ENCODE measurements at places on chromosomes 7 and 10.
A peak's percentile ranks its signal among the peaks of the same experiment; 100 is the strongest.

DNA sequence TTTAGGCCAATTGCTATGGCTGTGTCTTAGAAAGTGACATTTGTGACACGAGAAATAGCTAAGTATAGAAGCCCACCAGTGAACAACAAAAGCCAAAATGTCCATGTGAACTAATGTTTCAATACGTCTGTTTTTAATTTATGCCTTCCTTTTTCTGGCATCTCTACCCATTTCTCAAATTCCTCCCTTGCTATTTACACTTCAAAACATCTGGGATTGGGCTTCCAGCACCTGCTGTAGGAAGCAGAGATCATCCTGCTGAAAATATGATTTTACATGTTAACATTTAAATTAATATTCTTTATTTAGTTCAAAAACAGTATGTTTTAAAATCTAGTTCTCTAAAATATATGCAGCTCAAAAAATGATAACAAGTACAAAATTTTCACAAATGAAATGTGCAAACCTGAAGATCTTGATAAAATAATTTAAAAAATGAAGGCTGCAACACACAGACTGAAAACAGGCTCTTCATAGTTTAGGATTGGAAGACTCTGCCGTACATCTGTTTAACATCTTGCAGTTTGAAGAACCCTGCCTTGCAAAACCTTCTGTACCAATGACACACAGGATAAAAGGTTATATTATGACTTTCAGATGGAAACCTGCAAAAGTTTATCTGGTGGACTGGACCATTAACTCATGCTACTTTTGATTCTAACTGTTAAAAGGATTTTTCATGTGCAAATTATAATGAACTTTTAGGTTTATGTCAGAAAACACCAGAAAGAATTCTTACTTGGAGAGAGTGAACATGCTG lies 408.4 kb downstream of the SUGCT start:
- no peak for DNase-seq

DNA sequence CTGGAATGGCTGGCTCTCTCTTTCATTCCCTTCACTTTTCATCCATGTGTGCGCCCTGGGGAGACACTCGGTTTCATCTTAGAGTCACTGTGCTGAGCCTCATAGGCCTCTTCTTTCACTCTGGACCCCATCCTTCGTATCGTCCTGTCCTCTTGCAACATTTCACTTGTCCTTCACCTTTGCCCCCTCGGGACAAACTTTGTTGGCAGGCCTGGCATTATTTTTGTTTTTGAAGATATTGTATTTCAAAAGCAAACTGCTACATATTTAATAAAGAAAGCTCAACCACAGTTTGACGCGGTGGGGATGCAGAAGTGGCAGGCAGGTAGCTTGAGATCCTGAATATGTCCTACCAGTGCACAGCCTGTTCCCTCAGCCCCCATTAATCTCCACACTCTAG lies 36.6 kb downstream of the HIPK2 start:
- DNase-seq = no peak

- DNase-seq = peak; percentile 42
These were observed 3.7 kb downstream of the AGR2 start for GRCh38 chr7:16801111-16801542.

- no peak for DNase-seq
These were observed 15.5 kb upstream of the STEAP4 start for GRCh38 chr7:88322151-88322550.

DNA sequence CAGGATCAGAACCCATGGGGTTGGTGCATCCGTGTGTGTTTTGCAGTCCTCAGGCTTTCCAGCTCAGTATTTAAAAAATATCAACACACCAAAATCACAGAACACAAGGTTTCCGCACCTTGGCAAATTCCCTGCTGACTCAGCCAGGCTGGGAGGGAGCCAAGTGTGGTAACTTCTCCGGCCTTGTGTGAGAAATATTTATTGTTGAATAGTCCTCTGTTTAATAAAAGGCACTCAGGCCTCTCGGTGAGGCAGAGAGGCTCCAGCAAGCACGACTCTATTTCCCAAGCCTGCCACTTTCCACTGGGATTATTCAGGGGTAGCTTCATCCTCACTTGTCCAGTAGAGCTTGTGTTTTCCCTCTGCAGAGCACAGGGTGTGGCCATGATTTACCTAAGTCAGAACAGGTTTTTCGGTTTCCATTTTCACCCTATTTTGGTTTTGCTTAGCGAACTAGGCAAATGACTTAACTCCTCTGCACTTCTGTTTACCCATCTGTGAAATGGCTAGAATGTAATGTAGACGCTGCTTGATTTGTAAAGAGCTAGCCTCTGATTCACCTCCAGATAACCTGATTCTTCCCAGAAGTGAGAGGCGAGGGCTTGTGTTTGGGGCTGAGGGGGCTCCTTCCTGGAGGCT lies 13.0 kb upstream of the CHST15 start:
- DNase-seq = no peak

DNA sequence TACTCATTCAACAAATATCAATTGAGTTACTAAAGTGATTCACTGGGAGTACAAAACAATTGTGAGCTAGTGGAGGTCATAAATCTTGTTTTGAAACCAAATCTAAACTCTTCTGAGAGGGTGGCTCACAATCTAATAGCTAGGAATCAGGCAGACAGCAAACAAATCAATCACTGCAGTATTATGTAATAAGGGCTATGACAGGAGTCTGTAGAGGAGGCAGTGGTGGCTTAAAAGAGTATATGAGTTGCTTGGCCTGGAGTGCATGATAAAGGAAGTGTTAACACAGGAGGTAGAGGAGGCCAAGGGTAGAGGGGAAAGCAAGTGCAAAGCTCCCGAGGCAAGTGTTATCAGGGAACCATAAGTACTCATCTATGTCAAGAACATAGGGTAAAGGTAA lies 16.5 kb downstream of the MYPN start:
- no peak for DNase-seq

DNA sequence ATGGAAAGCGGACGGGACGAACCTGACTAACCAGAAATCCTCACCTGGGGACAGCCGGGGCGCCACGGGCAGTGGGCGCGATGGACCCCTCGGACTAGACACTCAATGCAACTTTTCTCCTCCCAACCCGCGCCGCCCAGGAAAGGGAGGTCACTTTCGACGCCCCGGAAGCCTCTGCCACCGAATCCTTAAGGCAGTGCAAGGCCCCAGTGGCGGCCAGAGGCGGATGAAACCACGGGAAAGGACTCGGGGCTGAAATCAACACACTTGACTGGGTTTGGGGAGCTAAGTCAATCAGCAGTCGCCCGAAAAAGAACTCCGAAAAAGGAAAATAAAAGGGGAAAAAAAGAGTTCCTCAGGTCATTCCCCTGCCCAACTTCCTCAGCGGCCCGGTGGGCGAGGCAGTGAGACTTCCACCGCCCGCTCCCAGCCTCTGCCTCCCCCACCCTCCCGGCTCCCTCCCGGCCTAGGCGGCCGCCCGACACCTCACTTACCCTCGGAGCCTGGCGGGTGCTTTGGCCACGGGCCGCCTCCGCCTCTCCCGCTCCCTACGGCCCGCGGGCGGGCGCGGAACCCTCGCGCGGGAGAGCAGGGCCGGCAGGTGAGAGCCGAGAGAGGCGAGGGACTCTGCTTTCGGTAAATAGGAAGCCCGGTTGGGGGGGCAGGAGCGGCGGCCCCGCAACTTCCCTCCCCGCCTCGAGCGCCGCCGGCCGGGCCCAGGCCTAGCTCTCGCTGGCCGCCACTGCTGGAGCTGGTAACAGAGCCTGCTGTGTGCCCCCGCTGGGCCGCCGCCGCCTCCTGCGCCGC lies 518 bp downstream of the WAPL start:
- DNase-seq = peak; percentile 81

GRCh38 chr7:121961089-121961867 lies 88.3 kb downstream of the PTPRZ1 start:
- peak; percentile 53 for DNase-seq

GRCh38 chr10:97428572-97428981 lies 2.6 kb downstream of the PGAM1 start:
- no peak for DNase-seq

- DNase-seq = no peak
These were observed 101.4 kb downstream of the TBXAS1 start for GRCh38 chr7:139930286-139930965.

DNA sequence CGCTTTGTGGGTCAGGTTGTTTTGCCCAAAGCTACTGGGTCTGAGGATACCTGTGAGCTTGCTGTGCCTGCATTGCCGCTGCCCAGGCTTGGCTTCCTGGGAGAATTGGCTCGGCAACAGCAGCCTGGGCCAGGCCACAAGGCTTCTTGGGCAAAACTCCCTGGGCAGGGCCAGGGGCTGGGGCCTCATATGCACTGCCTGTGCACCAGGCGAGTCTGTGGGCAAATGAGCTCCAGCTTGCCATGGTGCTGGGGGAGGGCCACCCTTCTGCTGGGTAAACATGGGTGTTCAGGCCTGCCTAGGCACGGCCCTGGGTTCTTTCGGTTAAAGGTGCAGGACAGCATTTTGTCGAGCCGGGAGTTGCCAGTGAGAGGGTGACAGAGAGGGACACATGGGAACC lies 19.4 kb downstream of the ZMIZ1 start:
- DNase-seq = no peak

GRCh38 chr7:2545746-2546425 lies 9.4 kb downstream of the BRAT1 start:
- DNase-seq = no peak

GRCh38 chr10:28291881-28292297 lies 11.0 kb downstream of the MPP7 start:
- peak; percentile 32 for DNase-seq

DNA sequence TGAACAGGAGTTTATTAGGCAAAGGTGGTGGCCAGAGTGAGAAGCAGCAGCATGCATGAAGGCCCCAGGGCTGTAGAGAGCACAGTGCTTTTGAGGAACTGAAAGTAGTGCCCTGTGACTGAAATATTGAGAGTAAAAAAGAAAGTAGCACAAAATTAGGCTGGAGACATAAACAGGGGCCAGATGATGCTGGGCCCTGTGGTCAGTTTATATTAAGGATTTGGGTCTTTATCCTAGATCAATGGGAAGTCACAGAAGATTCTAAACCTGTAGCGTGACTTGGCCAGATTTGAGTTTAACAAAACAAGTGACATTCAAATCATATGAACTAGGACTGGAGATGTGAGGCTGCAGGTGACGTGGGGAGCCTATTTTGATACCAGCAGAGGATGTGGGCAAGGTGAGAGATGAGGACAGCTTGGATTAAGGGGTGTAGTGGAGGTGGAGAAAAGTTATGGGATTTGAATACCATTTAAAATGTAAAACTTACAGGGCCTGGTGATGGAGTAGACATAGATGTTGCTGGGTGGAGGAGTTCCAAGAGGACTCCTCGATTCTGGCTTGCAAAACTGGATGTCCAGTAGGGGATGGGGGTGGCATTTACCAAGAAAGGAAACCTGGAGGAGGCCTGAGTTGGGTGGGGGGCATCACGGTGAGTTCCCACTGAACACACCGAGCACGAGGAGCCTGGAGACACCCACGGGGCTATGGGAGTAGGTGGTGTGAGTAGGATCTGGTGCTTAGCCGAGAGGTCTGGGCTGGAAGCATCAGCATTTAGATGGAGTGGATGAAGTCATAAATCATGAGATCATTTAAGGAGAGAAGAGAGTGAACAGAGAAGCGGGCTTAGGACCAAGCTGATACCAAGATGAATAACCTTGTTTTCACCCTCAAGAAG lies 52.8 kb downstream of the HHEX start:
- DNase-seq = no peak

GRCh38 chr10:12484002-12484918 lies 134.9 kb downstream of the CAMK1D start:
- no peak for DNase-seq

GRCh38 chr7:128714701-128715495 lies 24.3 kb upstream of the CALU start:
- no peak for DNase-seq

DNA sequence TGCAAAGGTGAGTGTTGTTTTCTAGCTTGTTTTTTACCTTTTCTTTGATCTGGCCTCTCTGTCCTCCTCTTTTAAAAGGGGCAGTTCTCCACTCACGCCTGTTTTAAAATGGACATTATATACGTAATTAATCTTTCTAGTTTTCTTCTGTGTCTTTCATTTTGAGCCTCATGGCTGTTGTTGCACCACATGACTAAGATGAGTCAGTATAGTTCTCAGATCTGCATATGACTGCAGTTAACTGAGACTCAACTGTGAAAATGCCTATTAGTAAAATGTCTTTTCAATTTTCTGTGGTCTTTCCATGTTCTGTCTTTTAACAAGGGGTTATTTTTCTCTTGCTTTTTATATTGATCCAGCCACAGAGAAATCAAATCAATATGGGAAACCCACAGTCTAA lies 296.1 kb downstream of the CDK14 start:
- DNase-seq = no peak

GRCh38 chr7:21125297-21125696 lies 302.6 kb upstream of the SP4 start:
- no peak for DNase-seq

DNA sequence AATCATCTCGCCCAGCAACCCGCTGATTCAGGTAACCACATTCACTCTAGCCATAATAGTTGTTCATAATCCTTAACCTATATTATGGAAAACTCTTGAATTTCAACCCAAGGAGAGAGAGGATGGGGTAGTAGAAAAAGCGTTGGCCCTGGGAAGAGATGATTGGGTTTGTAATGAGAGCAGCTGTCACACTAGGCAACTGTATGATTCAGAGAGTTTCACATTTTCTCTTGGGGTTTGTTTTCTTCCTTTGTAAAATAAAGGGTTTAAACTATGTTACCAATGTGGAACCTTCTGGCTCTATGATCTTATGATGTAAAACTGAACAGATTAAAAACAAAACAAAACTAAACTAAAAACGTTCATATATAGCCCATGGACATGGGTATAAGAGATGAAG lies 705.2 kb upstream of the IGFBP3 start:
- DNase-seq = no peak

Data from hepatic stellate cell (primary cell).